CD4-positive, alpha-beta T cell treated with Interleukin-10 for 1 hour (primary cell): ENCODE measurements at places on chromosomes 4 and X.

DNA sequence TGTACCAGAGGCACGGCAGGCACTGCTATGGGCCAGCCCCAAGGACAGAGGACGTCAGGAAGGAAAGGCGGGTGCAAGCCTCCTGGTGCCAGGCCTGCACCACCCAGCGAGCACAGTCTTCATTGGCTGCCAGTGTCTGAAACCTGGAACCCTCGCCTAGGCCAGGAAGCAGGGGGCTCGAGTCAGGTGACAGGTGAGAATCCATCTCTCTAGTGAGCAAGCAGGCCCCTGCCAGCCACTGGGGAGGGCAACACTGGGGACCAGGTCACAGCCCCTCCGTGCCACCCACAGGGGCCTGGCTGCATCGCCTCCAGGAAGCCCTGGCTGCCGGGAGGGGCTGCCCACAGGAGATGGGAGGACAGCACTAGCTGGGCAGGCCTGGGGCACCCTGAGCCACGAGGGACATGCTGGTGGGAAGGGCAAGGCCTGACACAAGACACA lies 6.9 kb upstream of the HAUS3 start:
- DNase-seq: no peak

DNA sequence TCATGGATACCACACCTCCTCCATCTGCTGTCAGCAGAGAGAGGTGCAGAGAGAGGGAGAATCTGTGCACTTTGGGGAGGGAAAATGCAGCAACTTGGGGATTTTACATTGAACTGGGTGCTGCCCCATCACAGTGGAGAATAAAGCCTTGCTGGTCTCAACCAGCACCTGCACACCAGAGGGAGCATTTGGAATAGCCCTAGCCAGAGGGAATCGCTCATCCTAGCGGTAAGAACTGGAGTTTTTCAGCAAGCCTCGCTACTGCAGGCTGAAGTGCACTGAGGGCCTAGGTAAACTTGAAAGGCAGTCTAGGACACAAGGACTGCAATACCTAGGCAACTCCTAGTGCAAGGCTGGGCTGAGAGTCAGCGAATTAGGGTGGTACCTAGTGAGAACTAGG lies 148.7 kb downstream of the KDR start:
- no peak for DNase-seq

DNA sequence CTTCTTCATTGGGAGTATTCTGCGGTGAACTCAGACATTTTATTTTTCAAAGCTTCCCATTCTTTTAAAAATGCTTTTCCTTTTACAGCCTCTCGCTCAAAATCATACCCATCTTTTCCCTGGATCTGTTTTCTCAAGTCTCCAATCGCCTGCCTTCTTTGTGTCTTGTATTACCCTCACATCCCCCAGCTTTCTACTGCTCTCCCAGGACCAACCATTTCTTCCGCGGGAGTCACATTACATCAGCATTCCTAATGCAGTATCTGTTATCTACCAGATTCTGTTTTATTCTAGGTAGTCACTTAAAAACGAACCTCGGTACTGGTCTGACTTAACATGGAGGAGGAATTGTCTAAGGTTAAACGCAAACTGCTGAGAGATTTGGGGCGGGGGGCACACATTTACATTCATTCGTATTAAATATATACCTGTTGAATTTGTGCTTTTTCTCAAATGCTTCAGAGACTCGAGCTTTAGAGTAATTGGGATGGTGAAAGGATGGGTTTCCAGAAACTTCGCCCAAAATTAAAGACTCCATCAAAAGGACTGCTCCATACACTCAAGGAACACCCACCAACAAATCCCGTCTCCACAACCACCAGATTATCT lies 493 bp upstream of the UCHL1 start:
- no peak for DNase-seq

- no peak for DNase-seq
Observed at GRCh38 chrX:154000051-154000450, 19.7 kb downstream of the IRAK1 start.

GRCh38 chr4:185682236-185682635 lies 129.8 kb downstream of the SORBS2 start:
- DNase-seq: no peak

- no peak for DNase-seq
Observed at GRCh38 chr4:174873931-174874330, 44.2 kb upstream of the ADAM29 start.

DNA sequence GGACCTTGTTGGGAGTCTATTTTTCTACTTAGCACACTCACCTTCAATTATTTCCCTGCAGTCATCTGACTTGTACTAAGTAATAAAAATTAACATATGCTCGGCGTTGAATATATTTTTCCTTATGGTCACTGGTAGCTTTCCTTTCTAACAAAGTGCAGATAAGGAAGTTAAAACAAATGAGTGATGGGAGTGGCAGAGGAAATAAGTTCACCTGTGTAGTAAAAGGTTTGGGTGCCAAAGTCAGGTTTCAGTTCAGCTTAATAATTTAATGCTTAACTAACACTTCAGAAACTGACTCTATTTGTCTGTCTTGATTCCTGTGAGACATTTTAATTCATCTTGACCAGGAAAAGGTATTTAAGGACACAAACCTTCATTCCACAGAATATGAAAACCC lies 184.4 kb downstream of the PCDH7 start:
- no peak for DNase-seq

DNA sequence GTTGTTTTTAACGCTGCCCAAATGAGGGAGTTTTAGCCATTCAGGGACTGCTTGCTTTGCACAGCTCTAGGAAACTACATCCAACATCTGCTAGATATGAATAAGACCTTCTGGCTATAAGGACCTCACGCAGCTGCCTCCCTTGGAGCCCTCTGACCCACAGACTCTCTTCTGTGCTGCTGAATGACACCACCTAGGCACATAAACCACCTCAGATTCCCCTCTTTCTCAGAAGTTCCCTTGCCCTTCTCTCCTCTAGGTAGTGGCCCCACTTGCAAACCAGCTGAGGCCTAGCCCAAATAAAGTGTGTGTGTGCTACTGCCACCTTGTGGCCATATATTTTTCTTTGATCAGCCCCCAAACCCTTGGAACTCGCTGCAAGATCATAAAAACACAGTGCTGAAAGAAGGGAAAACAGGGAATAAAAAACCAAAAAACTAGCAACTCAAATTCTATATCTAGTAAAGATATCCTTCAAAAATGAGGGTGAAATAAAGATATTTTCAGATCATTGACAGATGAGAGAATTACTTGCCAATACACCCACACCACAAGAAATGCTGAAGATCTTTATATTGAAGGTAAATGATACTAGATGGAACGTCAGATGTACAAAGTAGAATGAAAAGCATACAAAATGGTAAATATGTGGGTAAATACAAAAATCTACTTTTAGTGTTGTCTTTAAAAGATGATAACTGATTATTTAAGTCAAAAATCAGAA lies 265.9 kb downstream of the ADAMTS3 start:
- peak; percentile 53 for DNase-seq

DNA sequence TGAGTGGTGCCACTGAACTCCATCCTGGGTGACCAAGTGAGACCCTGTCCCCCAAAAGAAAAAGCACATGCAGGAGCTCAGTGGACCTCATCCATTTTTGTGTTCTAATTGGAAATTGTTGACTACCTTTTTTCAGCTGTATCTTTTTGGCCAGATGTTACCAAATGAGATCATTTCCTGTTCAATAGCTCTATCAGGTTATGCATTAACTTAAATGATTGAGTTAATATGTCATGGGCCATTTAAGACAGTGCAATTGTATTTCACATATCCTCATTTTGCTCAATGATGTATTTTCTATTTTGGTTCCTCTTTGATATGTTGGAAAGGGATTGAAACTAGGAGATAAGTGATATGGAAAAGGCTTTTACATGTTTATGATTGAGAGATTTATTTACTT lies 26.2 kb upstream of the RHOH start:
- DNase-seq: no peak

DNA sequence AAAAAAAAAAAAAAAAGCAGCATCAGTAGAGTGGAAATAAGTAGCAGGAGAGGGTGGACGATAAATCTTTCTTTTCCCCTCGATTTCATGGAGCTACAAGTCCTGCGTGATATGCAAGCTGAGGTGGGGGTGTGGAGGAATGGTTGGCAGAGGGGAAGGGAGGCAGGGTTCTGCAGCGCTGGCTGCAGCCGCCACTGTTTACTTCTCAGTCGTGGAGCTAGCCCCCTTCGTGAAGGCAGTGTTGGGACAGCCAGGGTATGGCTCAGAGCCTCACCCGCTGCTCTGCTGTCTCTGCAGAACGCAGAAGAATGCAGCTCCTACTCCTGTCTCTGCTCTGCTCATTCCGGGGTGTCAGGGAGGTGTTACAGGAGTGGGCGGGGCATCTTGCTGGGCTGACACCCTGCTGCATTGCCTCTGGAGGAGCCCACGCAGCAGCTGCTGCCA lies 140.6 kb downstream of the GPM6A start:
- DNase-seq: no peak

DNA sequence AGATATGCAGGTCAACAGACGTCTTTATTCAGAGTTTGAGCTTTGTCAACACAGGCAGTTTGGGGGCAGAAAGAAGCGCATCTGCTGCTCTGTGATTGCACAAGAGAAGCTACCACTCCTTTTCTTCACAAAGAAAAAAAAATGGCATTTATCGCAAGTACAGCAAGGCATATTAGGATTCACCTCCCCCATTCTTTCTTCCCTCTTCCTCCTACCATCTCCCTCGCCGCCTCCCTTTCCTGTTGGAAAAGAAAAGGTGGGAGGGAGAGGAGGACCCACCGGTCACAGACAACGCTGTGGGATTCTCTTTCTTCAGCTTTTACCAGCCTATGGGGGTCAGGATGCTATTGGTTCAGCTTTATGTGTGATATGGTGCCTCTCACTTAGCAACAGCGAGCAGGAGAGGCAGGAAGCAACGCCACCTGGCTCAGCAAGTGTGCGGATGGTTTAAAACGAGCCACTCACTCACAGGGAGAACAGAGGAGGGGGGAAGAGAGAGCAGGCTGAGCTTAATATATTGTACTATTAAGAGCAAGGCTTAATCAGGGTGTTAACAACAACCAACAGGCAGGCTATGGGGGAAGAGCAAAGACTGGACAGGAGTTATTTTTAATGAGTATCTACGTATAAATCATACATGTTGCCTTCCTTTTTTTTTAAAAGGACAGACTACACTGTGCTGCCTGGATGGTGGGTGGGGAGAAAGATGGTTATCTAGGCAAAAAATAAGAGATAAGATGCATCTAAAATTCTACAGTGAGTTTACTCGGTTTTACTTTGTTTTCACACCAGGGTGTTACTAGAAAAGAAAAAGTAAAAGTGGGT lies 104.7 kb downstream of the MAML3 start:
- DNase-seq: peak; percentile 44

GRCh38 chrX:42485601-42486000 lies 292.4 kb downstream of the PPP1R2C start:
- no peak for DNase-seq
